ENCODE measurements at places on chromosomes 5 and 9.

GRCh38 chr5:146529984-146530383, 14.0 kb upstream of the GPR151 start:
- DNase-seq: no peak

DNA sequence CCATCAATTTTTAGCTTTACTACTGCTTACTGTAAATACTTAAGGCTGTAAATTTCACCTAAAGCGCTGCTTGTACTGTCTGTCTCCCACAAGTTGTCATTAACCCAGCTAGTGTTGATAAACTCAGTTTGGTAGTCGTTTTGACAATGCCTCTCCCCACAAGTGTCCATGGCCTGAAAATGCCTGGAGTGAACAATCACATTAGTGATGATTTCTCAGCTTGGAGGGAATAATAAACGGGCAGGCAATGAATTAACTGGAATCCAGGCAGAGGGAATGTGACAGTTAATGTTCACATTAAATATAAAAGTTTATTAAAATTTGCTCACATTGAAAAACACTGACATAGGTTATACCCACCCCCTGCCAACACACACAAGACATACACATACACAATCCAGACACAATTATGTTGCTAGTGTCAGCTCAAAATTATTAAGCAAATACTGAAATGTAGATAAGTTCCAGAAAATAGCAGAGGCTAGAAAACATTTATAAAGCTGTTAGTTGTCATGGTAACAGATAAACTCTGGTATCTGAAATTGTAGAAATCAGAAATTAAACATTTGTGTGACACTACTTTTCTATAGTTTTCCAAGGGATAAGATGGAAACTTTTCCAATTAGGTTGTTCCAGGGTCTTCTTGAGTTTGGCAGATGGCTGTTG, 341.9 kb downstream of the DIRAS2 start:
- no peak for DNase-seq

DNA sequence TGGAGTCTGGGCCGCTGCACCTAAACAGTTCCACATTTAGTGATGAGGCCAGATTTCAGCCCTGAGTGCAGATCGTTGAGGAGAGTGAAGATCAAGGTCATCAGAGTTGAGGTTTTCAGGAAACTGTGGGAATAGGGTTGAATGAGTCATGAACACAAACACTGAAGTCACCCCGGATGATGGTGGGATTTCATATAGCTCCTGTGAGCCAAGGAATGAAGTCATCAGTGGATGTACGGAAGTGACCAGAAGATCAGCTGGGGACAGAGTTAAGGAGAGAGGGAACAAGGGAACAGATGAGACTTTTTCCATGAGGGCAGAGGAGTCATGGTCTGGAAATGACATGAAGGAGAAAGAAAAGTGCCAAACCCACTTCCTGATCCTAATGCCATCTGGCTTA, 36.5 kb downstream of the PALM2AKAP2 start:
- no peak for DNase-seq

GRCh38 chr5:68257210-68257609, 41.7 kb downstream of the PIK3R1 start:
- no peak for DNase-seq

DNA sequence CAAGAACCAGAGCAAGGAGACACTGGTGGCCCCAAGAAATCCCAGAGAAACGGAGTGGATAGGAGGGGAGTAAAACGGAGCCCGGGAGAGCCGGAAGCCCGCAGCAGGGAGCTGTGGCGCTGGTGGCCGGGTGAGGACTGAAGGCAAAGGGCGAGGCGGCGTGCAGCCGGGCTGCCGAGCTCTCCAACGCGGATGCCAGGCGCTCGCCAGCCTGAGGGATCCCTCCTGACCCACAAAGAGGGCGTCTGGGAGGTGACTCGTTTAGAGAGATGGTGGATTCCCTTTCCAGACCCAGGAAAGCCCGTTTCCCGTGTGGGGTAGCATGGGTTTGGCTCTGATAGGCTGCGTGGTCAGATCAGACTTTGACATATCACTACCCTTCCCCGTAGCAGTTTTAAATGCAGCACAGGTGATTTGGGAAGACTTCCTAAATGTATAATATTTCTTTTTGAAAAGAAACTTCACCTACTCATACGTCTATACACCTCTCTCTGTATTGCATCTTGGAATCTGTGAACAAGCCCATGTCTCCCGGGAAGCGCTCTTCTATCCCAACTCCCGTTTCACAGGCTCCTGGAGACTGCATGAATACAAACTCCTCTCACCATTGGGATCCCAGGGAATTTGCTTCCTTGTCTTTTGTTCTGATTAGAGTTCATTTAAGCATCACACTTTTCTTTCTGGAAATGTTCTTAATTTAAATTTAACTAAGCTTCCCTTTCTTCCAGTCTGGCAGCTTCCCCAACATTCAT, 158.1 kb downstream of the C9orf152 start:
- no peak for DNase-seq

DNA sequence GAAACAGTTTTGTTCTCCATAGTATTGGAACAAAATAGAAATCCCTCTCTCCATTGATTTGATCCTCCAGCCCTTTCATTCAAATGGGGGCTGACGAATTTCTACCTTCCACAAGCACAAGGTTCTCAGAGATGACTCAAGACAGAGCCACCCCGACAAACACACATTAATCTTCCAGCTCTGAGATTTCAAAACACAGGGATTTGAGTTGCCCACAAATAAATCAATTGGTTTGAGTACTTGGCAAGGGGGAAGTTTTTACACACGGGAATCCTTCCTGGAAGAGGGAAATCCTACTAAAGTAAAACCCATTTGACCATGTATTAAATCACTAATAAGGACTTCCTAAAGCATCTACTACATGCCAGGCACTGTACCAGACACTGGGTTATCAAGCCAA, 5.4 kb downstream of the ADRA1B start:
- DNase-seq: no peak

- DNase-seq: no peak
Observed at GRCh38 chr5:138528208-138528607, 14.8 kb downstream of the ETF1 start.

DNA sequence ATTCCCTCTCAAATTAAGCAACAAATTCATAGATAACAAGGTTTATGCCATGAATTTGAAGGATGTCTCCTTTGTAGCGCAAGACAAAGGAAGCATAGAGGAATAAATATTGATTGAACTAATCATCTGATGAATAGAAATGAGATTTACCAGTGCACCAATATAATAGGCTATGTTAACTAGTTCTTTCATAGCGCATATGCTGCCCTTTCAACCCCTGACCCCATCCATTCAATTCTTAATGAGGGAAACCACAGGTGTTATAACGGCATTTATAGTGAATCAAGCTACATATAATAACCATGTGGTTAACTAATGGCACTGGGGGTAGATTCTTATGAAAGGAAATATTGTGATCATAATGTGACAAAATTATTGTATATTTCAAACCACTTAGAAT, 6.5 kb downstream of the RORB start:
- no peak for DNase-seq

GRCh38 chr9:130775336-130775991, 59.6 kb upstream of the ABL1 start:
- DNase-seq: no peak

DNA sequence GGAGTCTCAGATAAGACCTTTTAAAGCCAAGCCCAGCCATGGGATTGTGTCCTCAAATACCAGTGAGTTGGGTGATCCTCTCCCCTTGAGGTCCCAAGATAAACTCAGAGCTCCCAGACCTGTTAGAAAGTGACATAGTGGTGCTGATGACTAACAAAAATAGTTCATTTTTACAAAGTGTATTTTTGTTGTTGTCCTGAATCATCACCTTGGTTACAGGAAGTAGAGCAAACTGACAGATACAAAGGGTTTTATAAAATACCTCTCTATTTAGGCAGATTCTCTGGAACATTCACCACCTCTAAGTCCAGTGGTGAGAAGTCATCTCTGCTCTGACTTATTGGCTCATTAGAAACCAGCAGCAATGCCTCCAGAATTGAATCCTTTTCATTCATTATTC, 259.3 kb downstream of the CEMIP2 start:
- no peak for DNase-seq

DNA sequence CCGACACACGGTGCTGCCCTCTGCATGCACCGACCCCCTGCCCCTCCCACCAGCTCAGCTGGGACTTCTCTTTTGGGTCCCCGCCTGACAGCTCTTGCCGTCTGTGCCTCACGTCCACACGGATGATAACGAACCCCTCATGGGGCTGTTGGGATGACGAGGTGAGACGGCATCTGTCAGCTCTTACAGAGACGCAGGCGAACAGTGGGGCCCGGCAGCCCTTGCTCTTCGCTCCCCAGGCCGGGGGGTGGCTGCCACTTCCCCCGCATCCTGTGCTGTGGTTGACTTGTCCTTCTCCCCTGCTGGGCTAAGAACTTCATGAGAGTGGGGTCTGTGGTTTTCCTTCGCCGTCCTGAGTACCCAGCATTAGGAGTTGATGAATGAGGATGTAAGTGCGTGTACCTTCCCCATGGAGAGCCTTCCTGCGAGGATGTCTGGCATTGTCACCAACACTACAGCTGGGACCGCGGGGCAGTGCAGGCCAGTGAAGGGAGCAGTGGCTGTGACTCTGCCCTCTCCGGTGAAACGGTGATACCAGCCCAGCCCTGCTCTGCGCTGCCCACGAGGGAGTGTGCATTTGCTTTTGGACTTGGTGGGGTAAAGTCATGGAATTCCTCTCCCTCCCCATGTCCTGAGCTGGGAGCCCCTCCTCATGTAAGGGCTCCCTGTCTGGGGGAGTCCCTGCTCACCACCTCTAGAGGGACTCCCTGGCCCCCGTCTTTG, 23.2 kb downstream of the HK3 start:
- DNase-seq: no peak

- DNase-seq: no peak
Observed at GRCh38 chr5:82862261-82862660, 214.9 kb downstream of the TMEM167A start.

DNA sequence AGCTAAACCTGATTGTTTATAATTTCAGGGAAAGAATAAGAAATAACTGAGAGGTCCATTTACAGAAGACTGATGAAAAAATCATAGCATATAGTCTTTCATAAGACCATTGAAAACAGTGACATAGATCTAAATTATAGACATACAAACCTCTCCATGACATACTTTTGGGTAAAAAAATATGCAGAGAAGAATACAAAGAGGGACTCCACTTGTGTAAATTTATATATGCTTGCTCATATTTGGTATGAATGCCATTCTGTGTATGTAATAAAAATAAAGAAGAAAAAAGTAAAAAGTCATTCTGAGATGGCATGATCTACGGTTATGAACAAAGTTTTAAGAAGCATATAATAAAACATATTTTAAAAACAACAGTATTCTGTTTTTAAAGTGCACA, 310.7 kb downstream of the ASTN2 start:
- no peak for DNase-seq

- no peak for DNase-seq
Observed at GRCh38 chr9:96874201-96874785, 20.0 kb upstream of the ZNF782 start.

DNA sequence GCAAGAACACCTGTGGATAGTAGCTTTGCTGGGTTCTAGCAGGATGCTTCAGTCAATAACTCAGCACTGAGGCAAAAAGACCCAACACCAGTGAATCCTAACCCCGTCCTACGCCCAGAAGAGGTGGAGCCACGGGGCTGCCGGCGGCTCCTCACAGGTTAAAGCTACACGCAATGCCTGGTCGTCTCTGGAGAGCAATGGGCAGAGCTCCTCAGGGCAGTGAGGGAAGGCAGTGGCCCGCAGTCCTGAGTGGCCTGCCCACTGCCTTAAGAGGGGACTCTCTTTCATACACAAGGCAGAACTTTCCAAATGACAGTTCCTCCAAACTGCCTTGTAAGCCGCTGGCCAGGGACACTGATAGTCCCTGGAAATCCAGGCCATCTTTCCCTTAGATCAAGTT, 244.2 kb upstream of the IRX2 start:
- DNase-seq: no peak

- DNase-seq: no peak
Observed at GRCh38 chr5:139150367-139150999, 47.7 kb downstream of the SIL1 start.

GRCh38 chr9:88925481-88925880, 65.8 kb upstream of the S1PR3 start:
- no peak for DNase-seq

DNA sequence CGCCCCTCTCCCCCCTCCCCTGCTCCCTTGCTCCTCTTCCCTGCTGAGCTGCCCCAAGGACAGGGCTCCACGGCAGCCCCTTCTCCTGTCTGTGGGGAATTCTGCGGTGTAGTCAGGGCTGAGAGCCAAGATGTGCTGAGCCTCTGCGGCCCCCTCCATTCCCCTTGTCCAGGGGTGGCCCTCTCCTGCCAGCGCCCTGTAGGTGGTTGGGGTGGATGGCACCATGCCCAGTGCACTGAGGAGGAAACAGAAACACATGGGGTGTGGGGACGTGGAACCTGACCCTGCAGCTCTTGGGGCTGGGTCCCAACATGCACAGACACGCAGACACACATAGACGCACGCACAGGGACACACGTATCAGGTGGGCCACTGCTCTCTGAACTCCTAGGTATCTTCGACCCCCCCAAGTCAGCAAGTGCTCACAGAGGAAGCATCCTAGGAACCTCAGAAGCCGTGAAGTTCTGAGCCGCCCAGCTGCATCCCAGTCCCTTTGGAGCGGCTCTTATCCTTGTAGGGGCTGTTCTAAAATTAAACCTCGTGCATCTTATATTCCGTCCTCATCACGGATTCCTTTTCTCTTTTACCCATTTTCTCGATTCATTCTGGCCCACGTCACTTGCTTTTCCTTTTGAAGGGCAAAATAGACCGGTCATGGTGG, 64.8 kb downstream of the HMCN2 start:
- no peak for DNase-seq
